ENCODE measurements at places on chromosomes 11 and 22. TPM values are rescaled to one million over a fixed set of nuclear protein-coding genes. Genes with fewer than 3 reads are reported as not detected.

Gene GPHA2
- not detected for total RNA-seq

Gene SMTN
- 163 TPM for total RNA-seq

Gene GGT5
- total RNA-seq = not detected

Gene KCTD14
- total RNA-seq = 8.4 TPM

Gene CLTCL1
- total RNA-seq = 1.7 TPM

Gene TBX1
- total RNA-seq = 1.1 TPM

Gene EHF
- 1.1 TPM for total RNA-seq

Gene TREH
- total RNA-seq = not detected

Gene KIRREL3
- total RNA-seq = 2.4 TPM

Gene DUSP8
- 0.69 TPM for total RNA-seq

GRCh38 chr22:20205964-20206708, 55.3 kb upstream of the CCDC188 start:
- DNase-seq = peak; percentile 63

GRCh38 chr11:113817162-113817561, 37.6 kb downstream of the CLDN25 start:
- DNase-seq = no peak

- DNase-seq = no peak
Measured at GRCh38 chr11:66050581-66051231, 1.5 kb upstream of the SF3B2 start.

DNA sequence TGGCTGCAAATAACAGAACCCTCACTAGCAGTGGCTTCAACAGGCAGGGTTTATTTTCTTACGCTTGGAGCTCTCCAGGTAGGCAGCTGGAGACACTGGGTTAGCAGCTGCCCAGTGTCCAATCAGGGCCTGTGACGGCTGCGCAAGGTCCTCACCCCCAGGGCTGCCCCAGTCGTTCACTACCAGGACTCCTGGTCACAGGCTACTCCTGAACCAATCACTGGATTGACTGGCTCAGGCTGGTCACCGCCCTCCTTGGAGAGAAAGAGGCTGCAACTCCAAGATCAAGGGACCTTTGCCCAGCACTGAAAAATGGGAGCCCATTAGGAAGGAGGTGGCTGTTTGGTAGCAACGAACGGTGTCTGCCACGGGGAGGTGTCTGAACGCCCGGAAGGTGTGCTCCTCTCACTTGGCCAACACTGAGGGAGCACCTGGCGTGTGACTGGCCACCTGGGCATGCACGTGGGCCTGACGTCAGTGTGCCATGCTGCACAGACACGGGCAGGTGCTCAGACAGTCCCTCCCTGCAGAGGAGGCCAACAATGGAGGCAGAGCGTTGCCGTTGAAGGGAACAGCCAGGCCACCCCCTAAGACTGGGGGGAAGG, 5.1 kb downstream of the ARSA start:
- DNase-seq = no peak

DNA sequence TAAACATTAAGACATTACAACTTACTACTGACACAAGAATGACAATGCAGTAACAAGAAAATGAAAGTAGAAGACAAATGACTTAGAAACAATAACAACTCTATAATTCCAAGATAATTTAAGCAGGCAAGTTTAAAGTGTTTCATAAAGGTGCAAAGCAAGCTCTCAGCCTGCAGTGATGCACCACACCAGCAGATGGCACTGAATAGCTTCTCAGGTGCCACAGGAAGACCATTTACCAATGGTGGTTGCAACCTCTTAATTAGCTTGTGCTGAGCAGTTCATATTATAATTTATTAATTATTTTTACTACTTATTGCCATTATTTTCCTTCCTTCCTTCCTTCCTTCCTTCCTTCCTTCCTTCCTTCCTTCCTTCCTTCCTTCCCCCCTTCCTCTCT, 60.6 kb downstream of the NXPE2 start:
- peak; percentile 49 for DNase-seq

- no peak for DNase-seq
Measured at GRCh38 chr11:94870422-94870821, 102.3 kb downstream of the AMOTL1 start.

Measured in Daoy (cell line).